Foreskin keratinocyte (primary cell): ENCODE measurements at places on chromosomes 12 and 14.

DNA sequence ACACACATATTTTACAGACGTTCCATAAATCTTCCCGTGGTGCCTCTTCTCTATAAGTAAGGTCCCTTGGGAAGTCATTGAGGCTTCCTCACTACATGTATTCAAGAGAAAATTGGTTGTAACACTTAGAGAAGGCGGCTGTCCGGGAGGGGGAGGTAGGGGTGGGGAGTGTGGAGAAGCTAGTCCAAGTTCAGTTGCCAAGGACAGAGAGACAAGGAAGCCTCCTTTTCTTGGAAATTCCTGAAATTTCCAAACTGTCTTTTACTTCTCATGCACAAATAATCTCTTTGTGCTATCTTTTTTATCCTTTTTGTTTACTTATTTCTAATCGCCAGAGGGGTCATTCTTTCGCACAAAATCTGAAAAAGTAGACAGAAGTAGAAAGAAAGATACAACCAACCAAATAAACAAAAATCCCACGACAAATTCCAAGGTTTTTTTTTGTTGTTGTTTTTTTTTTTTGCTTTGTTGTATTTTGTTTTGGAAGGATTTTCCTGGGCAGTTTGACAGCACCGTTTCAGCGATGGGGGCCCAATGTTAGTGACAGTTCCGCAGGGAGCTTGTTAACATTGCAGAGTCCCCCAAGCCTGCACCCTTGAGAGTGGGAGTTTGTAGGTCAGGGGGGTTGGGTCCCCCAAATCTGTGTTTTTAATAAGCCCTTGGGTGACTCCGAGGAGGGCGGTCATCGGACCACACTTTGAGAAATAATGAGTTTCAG, 45.2 kb downstream of the MAP1LC3B2 start:
- no peak for DNase-seq

- no peak for DNase-seq
These were observed 242.6 kb downstream of the CPNE8 start for GRCh38 chr12:38662829-38663228.

GRCh38 chr12:19739195-19739776, 300.0 kb downstream of the AEBP2 start:
- DNase-seq = peak; percentile 12

DNA sequence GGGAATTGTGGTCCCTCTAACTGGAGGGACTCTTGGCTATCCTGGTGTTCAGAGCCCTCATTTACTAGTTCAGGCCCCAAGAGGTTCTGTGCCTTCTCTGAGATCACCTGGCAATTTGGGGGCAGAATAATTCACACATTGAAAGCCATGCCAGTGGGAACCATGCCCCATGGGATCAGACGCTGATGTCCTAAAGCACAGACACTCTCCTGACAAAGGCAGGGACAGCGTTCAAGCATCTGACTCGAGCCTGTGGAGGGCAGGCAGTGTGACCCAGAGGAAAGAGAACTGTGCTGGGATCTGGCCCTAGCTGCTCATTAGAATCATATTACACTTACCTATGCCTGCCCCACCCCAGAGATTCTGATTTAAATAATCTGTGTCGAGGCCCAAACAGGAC, 2.4 kb upstream of the ASB2 start:
- no peak for DNase-seq

DNA sequence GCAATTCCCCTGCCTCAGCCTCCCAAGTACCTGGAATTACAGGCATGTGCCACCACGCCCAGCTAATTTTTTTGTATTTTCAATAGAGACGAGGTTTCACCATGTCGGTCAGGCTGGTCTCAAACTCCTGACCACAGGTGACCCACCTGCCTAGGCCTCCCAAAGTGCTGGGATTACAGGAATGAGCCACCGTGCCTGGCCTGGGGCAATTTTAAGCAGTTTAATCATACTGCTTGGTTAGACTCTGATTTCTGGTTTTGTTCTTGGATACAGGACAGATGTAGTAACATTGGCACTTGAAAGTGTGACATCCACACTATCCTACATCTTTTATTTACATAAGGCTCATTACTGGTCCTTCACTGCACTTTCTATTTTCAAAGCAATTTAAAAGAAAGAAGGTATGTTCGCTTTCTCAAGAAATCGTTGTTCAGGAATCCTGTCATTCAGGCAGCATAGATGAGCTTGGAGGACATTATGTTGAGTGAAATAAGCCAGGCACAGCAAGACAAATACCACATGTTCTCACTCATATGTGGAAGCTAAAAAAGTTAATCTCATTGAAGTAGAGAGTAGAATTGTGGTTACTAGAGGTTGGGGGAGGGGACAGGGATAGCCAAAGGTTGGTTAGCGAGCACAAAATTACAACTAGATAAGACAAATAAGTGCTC, 4.0 kb upstream of the NUAK1 start:
- DNase-seq = no peak

DNA sequence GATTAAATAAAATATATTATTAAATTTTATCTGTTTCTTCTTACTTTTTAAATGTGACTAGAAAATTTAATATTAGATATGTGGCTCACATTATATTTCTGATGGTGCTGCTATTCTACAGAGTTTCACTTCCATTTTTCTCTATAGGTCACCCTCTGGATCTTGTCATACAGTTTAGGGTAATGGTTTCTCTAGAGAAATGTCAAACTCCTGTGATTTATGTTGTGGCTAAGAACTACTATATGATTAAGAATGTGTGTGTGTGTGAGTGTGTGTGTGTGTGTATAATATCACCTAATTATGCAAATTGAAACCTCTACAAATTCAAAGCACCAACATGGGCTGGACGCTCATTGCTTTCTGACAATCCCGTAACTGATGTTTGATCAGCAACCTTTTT, 325.9 kb downstream of the ADAMTS20 start:
- no peak for DNase-seq

- DNase-seq = no peak
These were observed 167.9 kb downstream of the DICER1 start for GRCh38 chr14:94989417-94989816.

DNA sequence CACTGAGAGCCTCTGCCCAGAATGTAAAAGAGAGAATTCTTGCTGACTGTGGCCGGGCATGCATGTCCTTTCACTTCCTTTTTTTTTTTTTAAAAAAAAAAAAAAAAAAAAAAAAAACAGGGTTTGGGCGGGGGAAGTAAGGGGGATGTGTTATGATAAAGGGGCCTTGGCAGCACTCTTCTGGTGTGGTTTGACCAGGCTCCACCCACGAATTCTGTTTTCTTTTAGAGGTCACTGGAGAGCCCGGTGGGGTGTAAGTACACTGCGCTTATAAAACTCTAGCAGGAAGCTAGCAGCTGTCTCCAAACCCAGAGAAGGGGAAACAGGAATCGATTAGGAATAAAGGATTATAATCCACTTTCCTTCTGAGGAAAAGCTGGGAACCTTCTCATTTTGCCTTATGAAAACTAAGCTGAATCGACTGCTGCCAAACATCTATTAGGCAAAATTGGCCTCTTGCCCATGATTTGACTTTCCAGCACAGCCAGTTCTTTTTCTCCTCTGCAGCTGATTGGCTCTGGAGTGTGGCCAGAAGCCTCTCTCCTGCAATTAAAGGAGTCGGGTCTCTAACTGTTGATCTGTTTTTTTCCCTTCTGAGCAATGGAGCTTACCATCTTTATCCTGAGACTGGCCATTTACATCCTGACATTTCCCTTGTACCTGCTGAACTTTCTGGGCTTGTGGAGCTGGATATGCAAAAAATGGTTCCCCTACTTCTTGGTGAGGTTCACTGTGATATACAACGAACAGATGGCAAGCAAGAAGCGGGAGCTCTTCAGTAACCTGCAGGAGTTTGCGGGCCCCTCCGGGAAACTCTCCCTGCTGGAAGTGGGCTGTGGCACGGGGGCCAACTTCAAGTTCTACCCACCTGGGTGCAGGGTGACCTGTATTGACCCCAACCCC, 27.7 kb upstream of the HIGD1C start:
- DNase-seq = no peak

GRCh38 chr14:22598896-22599244, 770 bp downstream of the ABHD4 start:
- DNase-seq = peak; percentile 53

GRCh38 chr14:22526744-22527143, 62.3 kb downstream of the DAD1 start:
- no peak for DNase-seq

- DNase-seq = no peak
These were observed 23.0 kb upstream of the RNU6-8 start for GRCh38 chr14:32226056-32226455.

- DNase-seq = no peak
These were observed 201.2 kb downstream of the SYNE2 start for GRCh38 chr14:64053694-64054669.

DNA sequence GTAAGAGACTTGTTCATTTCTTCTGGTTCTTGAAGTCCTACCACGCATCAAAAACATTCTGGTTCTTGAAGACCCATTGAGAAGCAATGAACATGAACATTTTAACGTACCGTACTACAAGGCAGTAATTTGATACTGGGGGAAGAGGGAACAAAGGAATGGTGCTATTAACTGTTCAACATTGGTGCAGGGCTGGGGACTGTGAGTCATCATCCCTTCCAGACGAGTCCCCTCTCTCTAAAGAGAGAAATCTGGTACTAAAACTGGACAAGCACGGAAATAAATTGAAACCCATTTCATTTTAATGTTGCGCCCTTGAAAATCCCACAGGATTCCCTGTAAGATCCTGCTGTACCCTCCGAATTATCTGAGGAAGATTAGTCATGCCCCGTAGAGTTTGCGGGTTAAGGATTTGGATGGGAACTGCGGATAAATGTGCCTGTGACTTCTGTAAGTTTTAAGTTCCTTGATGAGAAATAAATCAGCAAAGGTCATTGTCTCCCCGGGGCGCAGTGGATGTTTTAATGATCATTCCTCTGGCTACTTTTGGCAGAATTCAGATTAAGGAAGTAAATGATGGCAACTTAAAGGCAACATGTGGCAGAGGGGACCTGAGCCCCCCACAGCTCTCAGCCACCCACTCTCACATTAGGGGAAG, 78.6 kb downstream of the KCNK13 start:
- DNase-seq = no peak

DNA sequence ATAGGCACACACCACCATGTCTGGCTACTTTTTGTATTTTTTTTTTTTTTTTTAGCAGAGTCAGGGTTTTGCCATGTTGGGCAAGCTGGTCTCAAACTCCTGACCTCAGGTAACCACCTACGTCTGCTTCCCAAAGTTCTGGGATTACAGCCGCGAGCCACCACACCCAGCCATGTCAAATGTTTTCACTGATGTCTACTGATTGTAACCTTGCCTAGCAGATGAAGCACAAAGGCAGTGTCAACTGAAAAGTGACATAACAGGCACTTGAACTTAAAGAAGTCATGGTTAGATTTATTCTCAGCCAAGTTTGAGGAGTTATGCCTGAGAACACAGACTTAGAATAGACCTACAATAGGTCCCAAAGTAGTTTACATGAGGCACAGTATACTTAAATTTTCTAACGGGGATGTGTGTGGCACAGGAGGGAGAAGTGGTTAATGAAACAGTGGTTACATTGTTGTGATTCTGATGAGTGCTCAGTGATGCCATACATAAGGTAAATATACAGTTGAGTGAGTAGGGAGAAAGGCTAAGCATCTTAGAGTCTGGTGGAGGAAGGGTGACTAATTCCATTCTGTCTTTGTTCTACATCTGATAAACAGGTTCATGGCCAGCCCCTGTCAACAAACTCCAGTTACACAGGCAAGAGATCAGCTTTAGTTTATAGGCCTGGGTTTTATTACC, 12.6 kb upstream of the RNASE4 start:
- DNase-seq = no peak

- DNase-seq = peak; percentile 55
These were observed 5.2 kb downstream of the P2RX4 start for GRCh38 chr12:121214855-121215745.

DNA sequence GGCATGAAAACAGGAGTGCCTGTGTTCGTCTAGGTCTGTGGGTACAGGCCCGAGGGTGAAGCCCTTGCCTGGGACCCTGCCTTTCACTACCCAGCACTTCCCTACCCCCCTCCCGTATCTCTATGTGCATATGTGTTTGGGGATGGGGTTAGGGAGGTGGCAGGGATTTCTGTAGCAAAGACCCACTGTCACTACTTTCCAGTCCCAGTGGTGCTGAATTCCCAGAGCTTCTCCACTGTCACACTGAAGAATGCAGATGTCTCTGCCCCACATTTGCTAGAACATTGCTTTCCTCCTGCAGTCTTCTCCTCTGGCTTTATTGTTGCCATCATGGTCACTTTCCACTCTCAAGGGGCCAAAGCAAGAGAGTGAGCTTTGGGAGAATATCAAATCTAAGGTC, 203.9 kb downstream of the MYRFL start:
- DNase-seq = no peak

GRCh38 chr14:35402323-35403113, 2.0 kb downstream of the NFKBIA start:
- peak; percentile 48 for DNase-seq

- no peak for DNase-seq
These were observed 87.0 kb downstream of the FRMD6 start for GRCh38 chr14:51738754-51739153.

DNA sequence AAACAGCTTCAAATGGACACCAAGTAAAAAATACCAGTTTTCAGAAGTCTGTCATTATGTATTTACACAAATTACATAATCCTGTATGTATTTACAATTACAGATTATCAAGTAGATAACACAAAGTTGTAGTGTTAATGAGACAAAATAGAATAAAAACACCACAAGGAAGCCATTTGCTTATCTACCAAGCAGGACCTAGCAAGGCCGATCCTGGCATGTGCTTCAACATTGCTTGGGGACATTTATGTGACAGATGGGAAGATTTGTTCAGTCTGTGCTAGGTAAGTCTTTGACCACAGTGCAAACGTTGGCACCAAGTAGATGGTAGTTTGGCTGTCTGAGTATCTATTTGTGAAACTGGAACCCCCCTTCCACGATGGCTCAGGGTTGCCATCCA, 35.8 kb downstream of the BCAT1 start:
- DNase-seq = no peak

- DNase-seq = no peak
These were observed 17.3 kb downstream of the EMG1 start for GRCh38 chr12:6987956-6988553.

- DNase-seq = peak; percentile 71
These were observed 107.9 kb downstream of the PLCZ1 start for GRCh38 chr12:18629916-18630315.

DNA sequence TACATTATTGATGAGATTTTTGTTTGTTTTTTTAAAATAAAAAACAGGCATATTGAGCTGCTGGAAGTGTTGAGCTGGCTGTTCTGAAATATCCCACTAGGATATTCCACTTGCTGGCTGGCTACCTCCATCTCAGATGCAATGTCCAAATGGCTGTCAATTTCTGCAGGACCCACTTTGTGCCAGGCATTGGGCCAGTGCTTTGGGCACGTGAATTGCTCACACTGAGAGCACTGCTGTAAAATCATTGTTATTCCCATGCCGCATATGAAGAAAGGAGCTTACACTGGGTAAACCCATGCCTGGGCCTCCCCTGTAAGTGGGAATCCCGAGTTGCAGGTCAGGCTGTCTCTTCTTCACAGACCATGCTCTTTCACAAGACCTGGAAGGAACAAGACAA, 56.7 kb downstream of the RGS6 start:
- DNase-seq = no peak
